ENCODE measurements at places on chromosomes 4 and X. TPM values are rescaled to one million over a fixed set of nuclear protein-coding genes. Genes with fewer than 3 reads are reported as not detected.

SSX3 gene
- not detected for total RNA-seq

AMER1 gene
- total RNA-seq = 7.9 TPM

TEX13D gene
- not detected for total RNA-seq

CPE gene
- total RNA-seq = 93.4 TPM

CXorf38 gene
- total RNA-seq = 13.4 TPM

COQ2 gene
- 12.6 TPM for total RNA-seq

ADH6 gene
- total RNA-seq = 8.8 TPM

All from metanephros (tissue), 2 donors.